ENCODE measurements at places on chromosomes 7 and 10. TPM values are rescaled to one million over a fixed set of nuclear protein-coding genes. Genes with fewer than 3 reads are reported as not detected.

GRCh38 chr7:78576236-78576635 is 777.7 kb downstream of the PHTF2 start:
- no peak overlapping the region for H3K4me3 ChIP-seq
- no peaks in the 10 kb centered on the region for H3K36me3 ChIP-seq

- DNase-seq: peak; percentile 27
- peaks cover 45% of the 10 kb centered on the region for H3K4me1 ChIP-seq
- peak overlapping the region; percentile 89 for H3K4me3 ChIP-seq
- H3K36me3 ChIP-seq: peaks cover 8% of the 10 kb centered on the region
- peak overlapping the region; percentile 99 for H3K27ac ChIP-seq
Observed at GRCh38 chr7:148927123-148928045, 43.3 kb upstream of the EZH2 start.

The SEMA3A gene
- total RNA-seq: 16.3 TPM

- H3K4me3 ChIP-seq: no peak overlapping the region
- H3K36me3 ChIP-seq: no peaks in the 10 kb centered on the region
- no peak for DNase-seq
- H3K27me3 ChIP-seq: peaks cover 53% of the 10 kb centered on the region
- H3K4me1 ChIP-seq: peaks cover 1% of the 10 kb centered on the region
Observed at GRCh38 chr7:97007583-97007861, 2.2 kb downstream of the DLX6 start.

DNA sequence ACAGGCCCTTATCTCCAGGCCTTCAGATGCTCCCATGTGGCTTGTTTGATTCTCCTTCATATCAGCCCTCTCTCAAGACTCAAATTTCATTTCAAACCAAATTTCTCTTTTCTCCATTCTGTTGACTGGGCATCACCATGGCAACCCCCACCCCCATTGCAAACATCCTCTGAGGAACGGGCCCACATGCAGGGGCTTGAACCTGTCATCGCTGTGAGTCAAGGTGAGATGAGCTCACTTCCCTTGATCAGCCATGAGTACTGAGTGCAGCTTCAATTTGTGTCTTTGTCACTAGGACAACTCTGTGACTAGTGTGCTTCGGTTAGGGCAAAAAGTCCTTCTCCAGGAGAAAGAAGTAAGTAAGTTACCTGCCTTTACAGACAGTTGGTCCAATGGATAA is 41.9 kb downstream of the CALML3 start:
- no peaks in the 10 kb centered on the region for H3K36me3 ChIP-seq
- peaks cover 22% of the 10 kb centered on the region for H3K4me1 ChIP-seq
- H3K4me3 ChIP-seq: no peak overlapping the region

DNA sequence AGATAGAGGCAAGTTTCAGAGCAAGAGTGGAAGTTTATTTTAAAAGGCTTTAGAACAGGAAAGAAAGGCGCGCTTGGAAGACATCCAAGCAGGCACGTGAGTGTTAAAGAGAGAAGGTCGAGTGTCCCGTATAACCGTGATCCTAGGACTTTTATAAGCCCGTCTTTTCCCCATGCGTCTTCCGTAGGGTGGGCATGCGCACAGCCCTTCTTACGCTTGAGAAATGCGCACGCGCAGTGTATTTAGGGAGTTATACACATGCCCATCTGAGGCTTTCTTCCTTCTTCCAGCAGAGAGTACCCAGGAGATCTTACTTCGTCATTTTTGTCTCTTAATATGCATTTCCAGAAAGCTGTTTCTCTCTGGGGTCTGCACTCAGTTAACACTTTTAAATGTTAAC is 52.4 kb downstream of the CALD1 start:
- no peaks in the 10 kb centered on the region for H3K27me3 ChIP-seq
- peaks cover 6% of the 10 kb centered on the region for H3K4me1 ChIP-seq
- no peak overlapping the region for H3K27ac ChIP-seq
- H3K36me3 ChIP-seq: no peaks in the 10 kb centered on the region
- H3K4me3 ChIP-seq: no peak overlapping the region

DNA sequence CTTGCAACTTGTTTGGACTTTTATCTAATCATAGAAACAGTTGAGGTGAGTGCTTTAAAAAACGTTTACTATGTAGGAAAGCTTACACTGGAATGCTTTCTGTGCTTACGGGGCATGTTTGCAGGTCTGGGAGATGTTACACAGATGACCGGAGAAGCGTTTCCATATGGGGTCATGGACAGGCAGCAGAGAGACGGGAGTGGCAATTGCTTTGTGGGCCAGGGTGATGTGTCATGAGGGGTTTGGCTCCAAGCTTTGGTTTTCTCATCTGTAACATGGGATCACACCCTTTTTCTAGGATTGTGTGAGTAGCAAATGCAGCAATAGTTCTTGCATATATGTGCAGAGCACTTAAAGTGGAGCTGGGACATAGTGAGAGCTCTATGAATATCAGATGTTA is 174.8 kb upstream of the MKI67 start:
- H3K4me1 ChIP-seq: peaks cover 1% of the 10 kb centered on the region
- DNase-seq: no peak
- no peak overlapping the region for H3K4me3 ChIP-seq
- peaks cover 20% of the 10 kb centered on the region for H3K36me3 ChIP-seq
- no peak overlapping the region for H3K27ac ChIP-seq

DNA sequence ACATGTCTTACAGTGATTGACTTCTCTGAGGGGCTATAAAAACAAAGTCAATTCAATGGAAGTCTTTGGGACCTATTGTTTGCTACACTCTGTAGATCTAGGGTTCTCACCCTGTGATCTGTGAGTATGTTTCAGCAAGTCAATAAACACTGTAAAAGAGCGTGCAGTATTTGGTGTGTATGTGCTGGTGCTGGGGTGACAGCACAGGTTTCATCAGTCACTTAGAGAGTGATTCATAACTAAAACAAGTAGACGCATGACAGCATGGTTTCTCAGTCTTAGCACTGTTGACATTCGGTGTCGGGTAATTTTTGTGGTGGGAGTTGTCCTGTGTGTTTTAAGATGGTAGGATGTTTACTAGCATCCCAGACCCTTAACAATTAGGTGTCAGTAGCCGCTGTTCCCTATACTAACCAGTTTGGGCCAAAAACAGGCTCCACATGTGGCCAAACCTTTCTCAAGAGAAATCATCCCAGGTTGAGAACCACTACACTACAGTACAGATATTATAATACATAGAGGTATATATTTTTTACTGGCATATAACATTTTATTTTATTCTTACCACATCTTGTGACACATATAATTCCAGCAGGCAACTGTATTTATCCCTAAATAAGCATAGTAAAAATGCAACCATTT is 411.8 kb downstream of the ARL4A start:
- no peaks in the 10 kb centered on the region for H3K27me3 ChIP-seq
- no peaks in the 10 kb centered on the region for H3K36me3 ChIP-seq
- no peaks in the 10 kb centered on the region for H3K4me1 ChIP-seq

- DNase-seq: no peak
- H3K4me3 ChIP-seq: peak overlapping the region; percentile 87
- peaks cover 6% of the 10 kb centered on the region for H3K36me3 ChIP-seq
- H3K27ac ChIP-seq: peak overlapping the region; percentile 87
Observed at GRCh38 chr7:151251328-151251688, 2.8 kb upstream of the SMARCD3 start.

DNA sequence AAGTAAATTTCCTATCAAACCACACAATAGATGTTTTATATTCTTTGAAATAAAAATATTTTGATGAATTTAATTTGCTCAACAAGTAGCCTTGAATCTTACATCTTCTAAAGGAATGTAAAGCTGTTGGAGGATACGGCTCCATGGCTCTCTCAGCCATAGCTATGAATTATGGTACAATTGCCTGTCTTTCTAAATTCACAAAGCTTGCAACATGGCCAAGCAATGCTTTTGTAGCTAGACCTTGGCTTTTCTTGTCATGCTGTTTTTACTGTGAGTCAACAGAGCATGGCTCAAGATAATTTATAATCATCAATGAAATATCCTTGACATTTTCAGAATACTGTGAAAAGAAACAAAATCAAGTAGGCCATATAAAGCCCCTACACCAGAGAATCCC is 286.7 kb downstream of the CACNA2D1 start:
- no peak overlapping the region for H3K27ac ChIP-seq
- DNase-seq: no peak
- peaks cover 12% of the 10 kb centered on the region for H3K4me1 ChIP-seq
- no peaks in the 10 kb centered on the region for H3K36me3 ChIP-seq
- H3K4me3 ChIP-seq: no peak overlapping the region
- no peaks in the 10 kb centered on the region for H3K27me3 ChIP-seq

Data from glutamatergic neuron (in vitro differentiated cells).